Activated T-cell treated with anti-CD3 and anti-CD28 coated beads, Interleukin-2, amount 50 U/mL, for 72 hours (primary cell): ENCODE measurements at places on chromosomes 12 and 14.

DNA sequence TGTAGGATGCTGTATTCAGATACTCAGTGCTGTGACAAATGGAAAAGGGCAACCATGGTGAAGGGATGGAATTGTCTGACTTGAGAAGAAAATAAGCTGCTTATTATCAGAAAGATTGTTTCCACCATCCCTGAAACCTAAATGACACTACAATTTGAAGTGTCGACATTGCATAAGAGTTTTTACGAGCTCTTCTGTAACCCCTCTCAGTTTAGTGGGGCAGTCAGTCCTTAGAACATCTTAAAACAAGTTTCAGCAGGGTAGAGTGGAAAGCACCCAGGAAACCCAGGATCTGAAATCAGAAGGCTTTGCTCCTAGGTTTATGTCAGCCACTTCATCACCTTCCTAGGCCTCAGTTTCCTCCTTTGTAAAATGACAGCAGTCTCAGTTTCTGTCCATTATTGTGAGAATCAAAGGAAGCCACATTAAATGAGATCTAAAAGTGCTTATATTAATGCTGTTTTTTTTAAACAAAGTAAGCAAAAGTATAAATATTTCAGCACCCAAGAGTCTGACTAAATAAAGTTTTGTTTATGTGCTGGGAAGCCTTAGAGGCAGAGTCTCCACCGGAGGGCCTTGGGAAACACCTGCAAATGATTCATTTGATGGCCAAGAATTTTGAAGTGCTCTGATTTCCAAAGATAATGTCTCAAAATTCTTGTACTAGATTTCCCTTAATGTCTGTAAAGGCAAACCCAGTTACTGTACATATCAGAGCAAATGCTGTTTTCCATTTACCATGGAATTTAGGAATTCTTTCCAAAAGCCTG, 1.8 kb downstream of the IFT43 start:
- DNase-seq: no peak

DNA sequence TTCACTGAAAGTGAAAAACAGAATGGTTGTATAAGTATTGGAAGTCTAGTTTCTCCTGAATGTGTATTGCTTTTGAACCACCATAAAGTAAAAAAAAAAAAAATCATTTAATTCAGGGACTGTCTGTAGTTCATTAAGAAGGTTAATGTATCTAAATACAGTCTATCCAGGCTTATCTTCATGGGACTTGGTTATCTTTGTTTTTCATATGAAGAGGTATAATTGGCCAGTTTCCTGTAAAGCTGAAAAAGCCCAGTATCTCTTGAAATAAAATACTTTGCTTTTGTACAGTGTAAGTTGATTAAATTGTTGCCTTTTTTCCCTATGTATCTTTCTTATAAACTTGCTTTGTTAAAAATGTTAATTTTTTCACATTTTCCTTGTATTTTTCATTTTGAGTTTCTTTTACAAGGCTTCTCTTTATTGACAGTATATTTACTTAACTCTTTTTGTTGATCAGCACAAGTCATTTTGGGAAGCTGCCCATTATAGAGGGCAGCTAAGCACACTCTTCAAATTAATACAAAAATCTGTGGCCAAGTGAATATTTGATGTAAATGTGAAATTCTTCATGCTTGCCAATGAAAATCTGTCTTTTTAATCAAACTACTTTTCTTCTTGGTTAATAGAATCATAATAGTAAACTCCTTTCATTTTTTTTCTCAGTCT, 156.0 kb downstream of the TMTC3 start:
- DNase-seq: no peak

- DNase-seq: no peak
Observed at GRCh38 chr14:29222671-29223268, 456.2 kb downstream of the FOXG1 start.

GRCh38 chr12:60921541-60921940, 1325.7 kb downstream of the SLC16A7 start:
- DNase-seq: no peak

- peak; percentile 60 for DNase-seq
Observed at GRCh38 chr12:69330475-69331473, 17.4 kb upstream of the LYZ start.

GRCh38 chr14:72982146-72982708, 44.7 kb downstream of the ZFYVE1 start:
- DNase-seq: no peak
